Activated T-cell treated with anti-CD3 and anti-CD28 coated beads, Interleukin-2, amount 50 U/mL, for 48 hours (primary cell): ENCODE measurements at places on chromosomes 6 and 20.

GRCh38 chr20:48749437-48749836 is 78.4 kb downstream of the PREX1 start:
- DNase-seq = no peak

- no peak for DNase-seq
Measured at GRCh38 chr6:34460796-34461507, 4.9 kb upstream of the PACSIN1 start.

DNA sequence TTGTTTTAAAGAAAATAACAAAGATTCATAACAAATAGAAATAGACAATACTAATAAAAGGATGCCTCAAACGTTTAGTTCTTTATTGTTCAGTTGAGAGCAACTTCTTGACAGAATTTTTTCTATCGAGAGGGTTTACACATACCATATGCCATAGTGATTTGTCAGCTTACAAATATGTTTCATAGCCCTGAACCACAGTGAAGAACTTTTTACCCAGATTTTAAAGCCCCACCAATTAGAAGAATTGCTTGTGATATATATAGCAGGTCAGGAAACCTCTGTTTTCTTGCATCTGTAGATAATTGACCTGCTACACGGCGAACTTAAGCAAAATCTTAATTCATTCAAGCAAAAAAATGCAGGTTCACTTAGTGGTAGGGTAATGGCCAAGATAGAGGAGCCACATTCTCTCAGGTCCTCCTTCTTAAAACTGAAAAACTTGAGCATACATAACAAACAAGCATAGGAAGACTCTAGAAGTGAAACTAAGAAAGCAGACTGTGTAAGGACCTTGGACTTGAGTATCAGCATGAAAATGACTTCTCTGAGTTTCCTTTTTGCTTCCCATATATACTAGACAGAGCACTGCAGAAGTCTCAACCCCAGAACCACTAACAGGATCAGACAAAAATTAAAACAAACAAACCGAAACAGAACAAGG is 39.5 kb downstream of the CRISP1 start:
- DNase-seq = no peak

DNA sequence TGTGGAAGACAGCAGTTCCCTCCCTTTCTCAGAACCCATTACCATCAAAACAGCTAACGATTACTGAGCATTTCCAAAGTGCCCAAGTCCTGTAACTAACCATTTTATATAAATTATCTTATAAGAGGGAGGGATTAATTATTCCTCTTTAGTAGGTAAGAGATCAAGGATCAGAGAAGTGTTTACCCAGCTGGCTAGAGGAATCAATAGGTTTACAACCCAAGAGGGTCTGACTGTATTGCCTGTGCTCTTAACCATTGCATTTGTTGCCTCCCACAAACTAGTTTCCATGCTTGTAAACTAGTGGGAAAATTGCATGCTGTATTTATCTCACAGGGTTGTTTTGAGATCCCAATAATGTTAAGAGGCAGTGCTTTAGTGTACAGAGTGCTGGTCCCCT is 3.7 kb upstream of the DBNDD2 start:
- DNase-seq = no peak

DNA sequence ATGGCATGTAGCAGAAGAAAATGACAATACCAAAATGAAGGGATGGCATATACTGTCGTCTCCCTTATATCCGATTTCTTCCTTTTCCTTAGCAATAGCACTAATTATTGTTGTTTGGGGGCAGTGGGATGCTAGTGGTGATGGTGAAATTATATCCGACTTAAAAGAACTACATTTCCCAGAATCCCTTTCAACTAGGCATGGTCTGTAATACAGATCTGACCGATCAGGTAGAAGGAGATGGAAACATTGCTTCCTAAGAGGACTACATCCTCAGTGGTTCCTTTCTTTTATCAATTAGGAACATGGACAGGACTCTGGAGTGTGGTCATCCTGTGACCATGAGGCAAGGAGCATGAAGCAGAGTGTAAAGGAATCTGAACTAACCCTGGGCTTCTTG is 532.6 kb downstream of the CBLN4 start:
- DNase-seq = no peak

- no peak for DNase-seq
Measured at GRCh38 chr20:43941476-43942200, 27.0 kb downstream of the TOX2 start.

DNA sequence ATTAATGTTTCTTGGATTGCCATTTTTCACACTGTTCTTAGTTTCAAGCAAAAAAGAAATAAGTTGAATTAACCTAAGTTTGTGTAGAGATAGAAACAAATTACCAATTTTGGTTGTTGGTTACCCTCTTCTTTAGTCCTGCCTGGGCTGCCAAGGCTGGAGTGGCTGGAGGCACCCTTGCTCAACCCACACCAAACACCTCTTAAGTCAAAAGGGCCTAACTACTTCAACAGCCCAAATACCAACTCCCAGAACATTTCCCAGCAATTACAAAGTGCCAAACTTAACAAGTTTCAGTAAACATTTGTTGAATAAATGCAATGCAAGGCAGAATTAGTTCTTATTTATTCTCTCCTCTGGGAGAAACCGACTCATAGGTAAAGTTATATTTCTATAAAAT is 38.1 kb upstream of the TMEM181 start:
- DNase-seq = no peak
